Stimulated activated CD4-positive, alpha-beta T cell treated with anti-CD3 and anti-CD28 coated beads, Interleukin-4, amount 100 ng/mL, for 1 hour (primary cell): ENCODE measurements at places on chromosomes 3 and 15.
A peak's percentile ranks its signal among the peaks of the same experiment; 100 is the strongest.

DNA sequence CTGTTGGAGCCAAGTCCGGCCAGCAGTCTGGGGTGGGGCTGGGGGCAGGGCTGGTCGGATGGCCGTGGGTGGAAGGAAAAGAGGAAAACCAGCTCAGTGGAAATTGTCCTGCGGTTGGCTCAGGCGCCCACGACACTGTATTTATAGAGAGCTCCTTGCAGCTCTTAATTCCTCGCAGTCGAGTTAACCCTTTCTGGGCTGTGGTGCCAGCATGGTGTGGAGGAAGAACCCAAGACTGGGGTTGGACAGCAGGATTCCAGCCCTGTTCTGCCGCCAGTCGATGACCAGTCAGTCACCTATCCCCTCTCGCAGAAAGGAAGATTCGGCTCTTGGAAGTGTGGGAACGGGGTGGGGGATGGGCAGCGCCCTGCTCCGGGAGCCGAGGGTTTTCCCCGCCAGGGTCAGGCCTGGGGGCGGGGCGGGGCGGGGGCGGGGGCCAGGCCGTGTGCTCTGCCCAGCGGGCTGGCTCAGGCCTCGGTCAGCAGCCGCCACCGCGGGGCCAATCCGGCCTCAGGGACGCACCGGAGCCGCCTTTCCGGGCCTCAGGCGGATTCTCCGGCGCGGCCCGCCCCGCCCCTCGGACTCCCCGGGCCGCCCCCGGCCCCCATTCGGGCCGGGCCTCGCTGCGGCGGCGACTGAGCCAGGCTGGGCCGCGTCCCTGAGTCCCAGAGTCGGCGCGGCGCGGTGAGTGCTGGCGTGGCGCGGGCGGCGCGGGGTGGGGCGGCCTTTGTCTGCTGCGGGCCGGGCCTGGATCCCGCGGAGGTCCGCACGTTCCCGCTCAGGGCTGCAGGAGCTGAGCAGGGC is at the start of gene CD276:
Gene CD276 (plus strand): TSS at position 607 of the 804 bp plus-strand sequence. CDS start 15,257 bp downstream, outside the sequence.
- DNase-seq = no peak

- no peak for DNase-seq
Measured at GRCh38 chr3:115932807-115933206, 309.5 kb downstream of the GAP43 start.

DNA sequence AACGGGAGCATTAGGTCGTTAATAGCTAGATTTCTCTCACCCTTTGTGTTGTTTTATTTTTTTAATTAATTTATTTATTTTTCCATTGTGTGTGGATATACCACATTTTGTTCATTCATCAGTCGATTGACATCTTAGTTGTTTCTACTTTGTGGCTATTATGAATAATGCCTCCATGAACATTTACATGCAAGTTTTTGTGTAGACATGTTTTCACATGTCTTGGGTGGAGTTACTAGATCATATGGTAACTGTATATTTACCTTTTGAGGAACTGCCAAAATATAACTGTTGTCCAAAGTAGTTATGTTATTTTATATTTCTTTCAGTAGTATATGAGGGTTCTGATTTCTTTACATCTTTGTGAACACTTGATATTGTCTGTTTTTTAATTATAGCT is 18.8 kb downstream of the ZWILCH start:
- no peak for DNase-seq

DNA sequence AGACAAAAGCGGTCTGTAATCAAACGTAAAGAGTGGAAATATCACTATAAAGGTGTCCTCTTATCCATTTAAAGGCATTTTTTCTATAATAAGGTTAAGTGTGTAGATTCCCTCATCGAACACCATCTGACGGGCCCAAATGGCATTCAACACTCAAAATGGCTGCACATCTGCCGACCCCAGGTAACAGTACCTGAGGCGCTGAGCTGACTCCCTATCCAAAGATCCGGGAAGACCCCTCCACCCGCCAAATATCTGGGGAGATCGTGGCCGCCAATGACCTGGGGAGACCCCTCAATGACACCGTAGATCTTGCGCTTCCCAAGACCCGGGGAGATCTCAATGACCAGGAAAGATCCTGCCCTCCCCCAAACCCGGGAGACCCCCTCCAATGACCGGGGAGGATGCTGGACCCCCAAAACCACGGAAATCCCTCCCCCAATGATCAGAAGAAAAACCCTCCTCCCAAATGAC is 476 bp downstream of the IP6K2 start:
- peak; percentile 14 for DNase-seq

DNA sequence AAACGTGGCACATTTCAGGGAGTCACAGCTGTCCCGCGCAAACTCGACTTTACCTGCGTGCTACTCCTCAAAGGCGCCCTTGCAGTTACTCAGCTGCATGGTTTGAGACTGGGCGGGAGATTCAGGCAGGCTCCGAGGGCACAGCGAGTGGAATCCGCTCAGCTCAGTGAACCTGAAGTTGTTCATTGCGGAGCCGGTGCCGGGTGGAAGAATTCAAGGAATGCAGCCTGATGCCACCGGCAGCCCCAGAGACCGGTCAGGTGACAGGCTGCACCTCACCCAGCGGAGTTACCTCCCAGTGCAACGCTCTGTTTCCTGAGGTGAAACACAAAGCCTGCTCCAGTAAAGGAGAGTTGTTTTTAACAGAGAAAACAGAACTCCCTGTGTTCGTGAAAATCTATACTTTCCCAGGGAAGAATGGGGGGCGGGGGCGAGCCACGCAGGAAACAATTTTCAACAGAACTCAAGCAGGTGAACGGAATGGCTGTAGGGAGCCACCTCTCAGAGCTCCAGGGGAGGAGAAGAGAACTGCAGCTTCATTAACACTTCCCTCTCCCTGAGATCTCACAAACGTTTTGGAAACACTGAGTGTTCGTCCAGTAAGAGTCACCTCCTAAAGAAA is 3.8 kb downstream of the VEPH1 start:
- no peak for DNase-seq

GRCh38 chr3:132432639-132433038 is 15.3 kb downstream of the DNAJC13 start:
- no peak for DNase-seq

- DNase-seq = no peak
Measured at GRCh38 chr3:123143669-123144411, 57.9 kb upstream of the SEC22A start.

DNA sequence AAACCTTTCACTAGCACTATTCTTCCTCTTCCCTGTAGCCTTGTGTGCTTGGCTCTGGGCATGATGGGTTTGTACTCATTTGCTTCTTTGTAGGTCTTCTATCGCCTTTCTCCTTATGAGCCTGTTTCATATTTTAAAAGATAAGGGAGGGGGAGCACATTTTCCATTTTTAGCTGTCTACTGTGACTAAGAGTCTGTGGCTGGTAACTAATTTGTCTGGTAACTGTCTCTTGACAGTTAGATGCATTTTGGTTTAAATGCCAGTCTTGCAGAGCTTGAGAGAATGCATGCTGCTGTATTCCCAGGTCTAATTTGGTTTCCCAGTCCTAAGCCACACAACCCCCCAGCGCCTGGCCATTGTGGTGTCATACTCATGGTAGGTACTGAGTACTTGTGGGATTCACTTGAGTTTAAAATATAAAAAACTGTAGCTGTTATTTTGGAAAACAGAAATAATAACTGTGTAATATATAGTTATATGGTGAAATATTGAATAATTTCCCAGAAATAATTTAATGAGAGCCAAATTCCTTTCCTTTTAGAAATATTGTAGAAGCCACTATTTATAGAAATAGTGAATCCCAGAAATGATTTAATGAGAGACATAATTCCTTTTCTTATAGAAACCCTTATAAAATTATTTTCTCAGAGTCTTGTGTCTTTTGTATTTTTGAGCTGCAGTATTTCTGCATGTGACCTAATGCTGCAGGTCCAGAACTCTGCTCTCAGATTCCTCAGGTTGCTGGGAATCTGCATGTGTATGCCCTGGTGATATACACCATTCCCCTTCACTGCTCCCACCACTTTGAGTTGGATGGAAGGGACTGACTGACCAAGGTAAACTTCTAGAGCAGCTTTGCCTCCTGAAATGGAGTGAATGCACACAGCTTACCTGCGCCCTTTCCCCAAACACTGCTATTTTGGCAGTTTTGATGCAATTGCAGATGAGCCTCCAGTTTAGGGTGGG is 13.9 kb upstream of the GPR171 start:
- no peak for DNase-seq

GRCh38 chr15:98954411-98954810 is 53.2 kb downstream of the PGPEP1L start:
- DNase-seq = no peak

- DNase-seq = no peak
Measured at GRCh38 chr15:77038312-77039216, 32.3 kb downstream of the TSPAN3 start.

GRCh38 chr3:107524841-107525643 is 2.3 kb downstream of the BBX start:
- DNase-seq = peak; percentile 54

DNA sequence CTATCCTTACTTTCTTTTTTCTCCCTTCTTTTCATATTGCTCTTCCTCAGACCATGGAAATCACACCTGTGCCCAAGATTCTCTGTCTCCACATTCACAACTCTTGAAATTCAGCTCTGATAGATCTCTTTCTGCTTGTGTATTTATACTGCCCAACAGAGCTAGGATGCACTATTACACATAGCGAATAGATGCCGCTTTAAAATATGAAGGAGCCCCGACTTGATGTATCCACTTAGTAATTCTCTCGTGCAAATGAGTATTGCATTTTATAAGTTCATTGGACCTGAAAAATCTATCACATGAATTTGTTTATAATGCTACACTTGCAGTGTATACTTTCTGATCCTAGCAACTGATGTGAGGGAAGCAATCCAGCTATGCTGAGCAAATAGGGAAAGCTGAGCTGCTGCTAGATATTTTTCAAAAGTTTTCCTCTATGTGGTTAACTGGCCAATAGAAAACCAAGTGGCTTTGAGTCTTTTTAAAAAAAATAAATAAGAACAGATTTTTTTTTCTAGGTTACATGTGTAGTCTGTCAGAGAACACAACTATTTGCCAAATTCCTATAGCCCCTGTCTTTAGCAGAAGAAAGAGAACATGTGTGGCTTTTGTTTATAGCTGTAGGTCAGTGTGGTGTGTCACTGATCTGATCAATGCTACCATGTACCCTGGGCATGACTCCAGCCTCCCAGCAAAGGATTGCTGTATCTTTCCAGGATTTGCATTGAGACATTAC is 64.3 kb upstream of the LEKR1 start:
- DNase-seq = no peak

- no peak for DNase-seq
Measured at GRCh38 chr3:171677706-171678105, 132.6 kb downstream of the PLD1 start.

DNA sequence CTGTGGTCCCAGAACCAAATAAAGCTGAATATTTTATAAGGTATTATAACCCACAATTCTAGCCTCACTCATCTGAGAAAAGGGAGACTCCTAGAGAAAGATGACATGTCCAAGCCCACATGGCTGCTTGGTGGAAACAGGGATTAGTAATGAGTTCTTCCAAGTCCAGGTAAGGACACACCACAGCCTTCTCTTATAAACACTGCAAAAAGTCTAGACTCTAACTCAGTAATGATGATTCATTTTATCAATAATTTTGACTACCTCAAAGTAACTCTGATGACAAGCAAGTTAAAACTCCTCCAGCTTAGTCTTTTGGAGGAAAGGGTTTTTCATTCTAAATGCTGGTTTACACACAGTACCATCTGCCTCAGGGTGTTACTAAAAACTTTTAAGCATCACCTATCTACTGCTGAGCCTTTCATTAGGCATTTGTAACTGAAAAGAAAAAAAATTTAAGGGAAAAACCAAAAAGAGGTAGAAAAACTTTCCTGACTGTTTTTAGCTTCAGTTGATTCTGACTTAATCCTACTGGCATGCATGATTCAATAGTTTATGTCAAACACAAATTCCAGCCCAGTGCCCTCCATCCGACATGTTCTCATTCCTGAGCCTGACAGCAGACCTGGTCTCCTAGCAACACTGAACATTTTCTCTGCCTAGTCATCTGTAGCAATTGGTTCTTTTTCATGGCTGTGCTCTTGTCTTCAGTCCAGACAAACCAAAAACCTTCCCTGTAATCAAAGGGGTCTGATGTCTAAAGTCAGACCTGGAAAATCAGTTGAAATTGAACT is 43.9 kb downstream of the P3H2 start:
- DNase-seq = no peak

DNA sequence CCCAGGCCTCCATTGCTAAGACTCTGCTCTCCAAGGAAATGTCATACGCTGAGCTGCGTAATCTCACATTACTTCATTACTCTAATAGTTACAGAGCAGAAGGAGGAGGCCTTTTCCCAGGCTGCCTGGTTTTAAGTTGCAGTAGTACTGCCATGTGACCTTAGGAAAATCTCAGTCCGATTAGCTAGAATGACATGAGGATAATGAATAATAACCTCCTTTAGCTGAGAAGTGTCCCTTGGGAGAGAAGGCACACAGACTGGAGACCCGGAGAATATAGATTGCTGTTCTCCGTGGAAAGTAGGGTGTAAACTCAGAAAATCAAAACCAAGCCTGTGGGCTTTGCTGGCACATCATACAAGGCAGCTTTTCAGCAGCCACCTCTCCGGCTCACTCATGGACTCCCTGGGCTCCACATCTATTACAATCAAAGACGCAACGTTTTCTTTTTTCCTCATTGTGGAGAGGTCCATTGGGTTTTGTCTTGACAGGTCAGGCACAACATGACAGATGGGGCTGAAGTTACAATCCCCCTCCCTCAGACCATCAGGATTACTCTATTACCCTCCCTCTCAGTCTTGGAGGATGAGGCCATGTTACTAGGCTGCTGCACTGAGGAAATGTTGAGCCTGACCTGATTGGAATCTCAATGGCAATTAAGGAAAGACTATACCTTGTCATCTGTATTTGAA is 134.8 kb upstream of the MB21D2 start:
- no peak for DNase-seq

DNA sequence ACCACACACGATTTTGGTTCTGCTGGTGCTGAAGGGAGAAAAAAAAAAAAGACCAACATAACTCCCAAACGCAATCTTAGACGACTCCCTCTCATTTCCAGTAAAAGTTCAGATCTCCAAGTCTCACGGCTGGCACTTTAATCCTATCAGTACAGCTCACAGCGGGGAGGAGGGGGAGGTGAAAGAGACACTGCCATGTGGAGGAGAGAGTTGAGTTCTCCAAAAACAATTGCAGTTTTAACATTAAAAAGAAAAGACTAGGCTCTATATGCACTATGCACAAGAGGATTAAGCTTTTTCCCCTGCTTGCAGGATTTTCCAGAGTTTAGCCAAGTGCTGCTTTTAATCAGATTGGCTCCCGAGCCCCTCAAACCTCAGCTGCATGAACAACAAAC is 16.8 kb downstream of the BMF start:
- no peak for DNase-seq

- DNase-seq = no peak
Measured at GRCh38 chr3:100099621-100100020, 14.7 kb downstream of the FILIP1L start.
